ENCODE measurements at places on chromosomes 11 and 22.

DNA sequence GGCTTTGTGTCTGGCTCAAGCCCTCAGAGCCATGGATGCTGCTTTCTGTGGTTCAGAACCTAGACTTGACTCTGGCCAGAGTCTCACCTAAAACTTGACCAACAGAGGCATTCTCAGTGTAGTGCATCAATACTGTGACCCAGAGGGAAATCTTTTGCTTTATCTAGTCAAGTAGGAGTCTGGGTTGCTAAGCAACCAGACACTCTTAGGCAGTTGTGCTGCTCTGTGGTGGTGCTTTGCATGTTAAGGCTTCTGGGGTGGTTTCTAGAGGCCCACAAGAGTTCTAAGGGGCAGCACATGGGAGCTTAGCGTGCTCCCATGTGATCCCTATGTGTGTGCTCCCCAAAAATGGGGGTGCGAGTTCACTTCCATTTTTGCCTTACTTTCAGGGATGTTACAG is 224.6 kb upstream of the PLET1 start:
- no peak for DNase-seq

DNA sequence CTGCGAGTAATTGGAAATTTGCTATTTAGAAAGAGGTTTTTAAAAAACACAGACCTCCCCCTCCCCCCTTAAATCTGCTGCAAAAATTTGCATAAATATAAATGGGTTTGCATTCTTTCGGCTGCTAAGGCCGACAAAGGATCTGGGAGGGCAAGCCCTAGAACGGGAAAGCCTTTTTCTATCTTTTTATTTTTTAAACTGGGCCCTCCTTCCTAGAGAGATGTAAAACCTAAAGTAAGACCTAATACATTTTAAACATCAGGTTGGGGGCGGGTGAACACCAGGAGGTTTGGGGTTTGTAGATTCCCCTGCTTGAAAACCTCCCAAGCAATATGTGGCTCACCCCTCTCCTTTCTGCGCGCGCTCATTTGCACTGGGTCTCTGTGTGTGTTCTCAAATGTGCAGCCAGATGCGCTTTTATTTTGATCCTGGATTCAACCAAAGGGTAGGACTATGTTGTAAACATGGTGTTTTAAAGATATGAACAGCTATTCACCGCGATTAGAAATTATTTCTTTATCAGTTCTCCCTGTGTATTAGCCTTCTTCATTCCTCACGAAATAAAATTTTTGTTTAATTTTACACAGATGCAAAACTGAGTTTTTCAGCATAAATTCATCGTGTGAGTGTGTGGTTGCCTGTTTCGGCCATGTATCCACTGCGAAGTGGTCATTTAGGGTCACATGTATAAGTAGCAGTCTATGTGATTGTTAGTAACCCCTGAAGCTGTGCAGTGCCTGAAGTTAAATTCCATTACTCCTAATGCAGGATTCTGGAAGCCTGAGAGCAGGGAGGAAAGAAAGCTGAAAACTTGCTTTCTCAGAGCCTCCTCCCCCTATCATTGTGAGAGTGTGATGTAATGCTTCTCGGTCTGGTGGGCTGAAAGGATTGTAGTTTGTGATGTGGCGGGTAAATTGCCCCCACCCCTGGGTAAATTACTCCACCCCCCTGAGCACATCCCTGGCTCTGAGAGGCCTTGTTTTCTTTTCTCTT is 988 bp downstream of the TNRC6B start:
- peak; percentile 41 for DNase-seq

- DNase-seq, result no peak
Measured at GRCh38 chr11:34169686-34170085, 64.3 kb downstream of the NAT10 start.

DNA sequence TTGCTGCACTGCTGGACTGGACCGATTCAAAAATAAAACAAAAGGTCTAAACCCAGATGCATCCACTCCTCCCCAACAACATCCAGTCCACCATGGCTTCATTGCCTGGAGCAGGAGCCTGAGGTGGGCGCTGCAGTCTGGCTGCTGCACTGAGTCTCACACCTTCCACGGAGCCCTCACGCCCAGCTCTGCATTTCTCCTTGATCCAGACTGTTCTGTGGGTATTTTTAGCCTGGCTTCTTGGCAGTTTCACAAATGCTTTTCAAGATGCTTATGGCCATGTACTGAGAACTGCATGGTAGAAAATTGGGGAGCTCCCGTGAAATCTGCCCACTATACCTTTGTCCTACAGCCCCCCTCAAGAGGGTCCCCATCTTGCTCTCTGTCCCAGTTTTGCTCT is 53.3 kb upstream of the JAM3 start:
- DNase-seq, result no peak

DNA sequence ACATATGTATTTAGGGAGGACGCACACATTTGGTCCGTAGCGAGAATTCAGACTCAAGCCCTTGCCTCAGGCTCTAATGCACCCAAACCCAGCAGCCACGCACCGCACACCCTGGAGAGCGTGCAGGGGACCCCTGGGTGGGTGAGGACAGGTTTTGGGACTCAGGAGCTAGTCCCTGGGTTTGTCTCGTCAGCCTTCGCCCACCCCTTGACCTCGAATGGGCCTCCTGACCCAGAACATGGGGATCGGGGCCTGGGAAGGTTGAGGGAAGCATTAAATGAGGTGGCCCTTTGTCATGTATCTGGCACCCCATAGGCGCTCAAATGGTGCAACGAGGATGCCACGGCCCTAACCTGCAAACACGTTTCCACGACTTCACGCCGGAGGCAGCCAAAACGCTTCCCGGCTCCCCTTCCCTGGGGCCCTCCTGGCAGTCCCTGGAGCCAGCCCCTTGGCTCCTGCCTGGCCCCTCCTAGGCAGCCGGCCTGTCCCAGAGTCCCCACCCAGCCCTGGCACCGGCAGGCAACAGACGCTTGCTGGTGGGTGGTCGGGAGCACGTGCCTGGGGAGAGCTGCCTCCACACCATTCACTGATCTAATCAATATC is 5.5 kb upstream of the LINC01488 start:
- DNase-seq, result no peak

- peak; percentile 34 for DNase-seq
Measured at GRCh38 chr11:1573077-1573902, 1.2 kb upstream of the DUSP8 start.

- no peak for DNase-seq
Measured at GRCh38 chr11:57544566-57544965, 7.2 kb downstream of the SMTNL1 start.

DNA sequence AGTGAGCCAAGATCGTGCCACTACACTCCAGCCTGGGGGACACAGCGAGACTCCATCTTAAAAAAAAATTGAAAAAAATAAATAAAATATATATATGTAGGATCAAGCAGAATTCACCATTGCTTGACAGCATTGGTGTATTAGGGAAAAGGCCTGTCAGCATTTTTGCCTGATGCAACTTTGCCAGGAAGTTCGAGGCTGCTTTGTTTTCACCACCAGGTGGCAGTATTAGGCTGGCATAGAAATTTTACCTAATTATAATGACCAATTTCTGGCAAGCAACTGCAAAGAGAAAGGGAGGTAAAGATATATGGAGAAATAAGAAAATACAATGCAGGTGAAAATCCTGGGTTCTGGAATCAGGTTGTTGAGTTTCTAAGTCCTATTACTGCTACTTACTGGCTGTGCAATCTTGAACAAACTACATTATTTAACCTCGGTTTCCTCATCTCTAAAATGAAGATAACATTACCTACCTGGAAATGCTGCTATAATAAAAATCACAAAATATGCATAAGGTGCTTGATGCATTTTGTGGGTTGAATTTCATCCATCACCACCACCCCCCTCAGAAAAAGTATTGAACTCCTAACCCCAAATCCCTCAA is 24.7 kb downstream of the LAYN start:
- peak; percentile 67 for DNase-seq

- peak; percentile 98 for DNase-seq
Measured at GRCh38 chr22:30635273-30636225, at the start of gene SLC35E4. SLC35E4 (plus strand) TSS chr22:30635781; CDS start chr22:30636451, 670 bp downstream.

DNA sequence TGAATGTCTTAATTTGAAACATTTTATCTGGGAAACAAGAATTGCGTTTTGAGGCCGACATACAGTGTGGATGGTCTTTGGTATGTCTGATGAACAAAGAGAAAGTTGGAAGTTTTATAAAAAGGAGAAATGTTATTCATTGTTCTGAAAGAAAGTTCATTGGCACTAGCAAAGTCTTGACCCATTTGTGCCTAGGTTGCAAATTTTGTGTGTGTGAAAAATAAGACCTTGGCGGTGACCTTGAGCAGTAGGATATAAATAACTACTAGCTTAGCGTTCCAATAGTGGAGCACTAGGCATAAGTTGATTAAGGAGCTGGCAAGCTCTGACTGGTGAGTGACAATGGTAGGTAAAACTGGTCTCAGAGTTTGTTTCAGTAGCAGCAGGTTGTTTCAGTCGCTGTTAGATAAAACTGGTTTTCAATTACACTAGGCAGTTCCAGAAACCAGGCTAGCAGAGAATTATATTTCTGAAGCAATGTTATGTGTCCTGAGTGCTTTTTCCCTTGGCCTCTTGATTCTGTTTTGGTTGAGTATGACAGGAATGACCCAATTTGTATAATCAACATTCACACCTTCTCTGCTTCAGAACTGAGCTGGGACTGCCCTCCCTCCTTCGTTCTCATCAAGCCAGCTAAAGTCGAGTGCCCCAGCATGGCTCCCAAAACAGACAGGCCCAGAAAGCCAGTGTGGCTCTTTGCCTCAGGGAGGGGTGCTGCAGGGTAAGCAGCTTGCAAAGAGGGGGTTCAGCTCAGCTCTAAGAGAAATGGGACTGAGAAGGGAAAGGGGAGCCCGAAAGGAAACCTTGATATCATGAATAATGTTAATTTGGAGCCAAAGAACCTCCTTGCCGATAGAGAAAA is 85.7 kb downstream of the NTM start:
- DNase-seq, result no peak

DNA sequence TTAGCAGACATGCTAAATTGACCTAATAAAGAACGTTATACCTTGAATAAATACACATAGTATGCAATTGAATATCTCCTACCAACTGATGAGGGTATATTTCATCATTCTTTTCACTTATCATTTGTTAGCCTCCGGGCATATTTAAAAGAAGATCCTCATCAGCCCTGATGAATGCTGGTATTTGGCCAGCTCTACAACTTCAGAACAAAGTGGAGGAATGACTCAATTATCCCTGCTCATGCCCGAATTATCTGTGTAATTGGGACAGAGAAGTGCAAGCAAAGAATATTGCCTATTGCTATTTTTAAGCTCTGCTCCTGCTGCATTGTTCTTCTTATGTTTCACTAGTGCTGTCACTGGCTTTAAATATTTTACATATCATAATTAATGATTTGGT is 622.1 kb downstream of the METTL15 start:
- DNase-seq, result no peak

- no peak for DNase-seq
Measured at GRCh38 chr11:111331711-111332479, 33.5 kb downstream of the POU2AF3 start.

- DNase-seq, result no peak
Measured at GRCh38 chr11:71252770-71253730, 673 bp upstream of the SHANK2 start.

- DNase-seq, result no peak
Measured at GRCh38 chr22:41352058-41352457, 29.7 kb upstream of the TEF start.

DNA sequence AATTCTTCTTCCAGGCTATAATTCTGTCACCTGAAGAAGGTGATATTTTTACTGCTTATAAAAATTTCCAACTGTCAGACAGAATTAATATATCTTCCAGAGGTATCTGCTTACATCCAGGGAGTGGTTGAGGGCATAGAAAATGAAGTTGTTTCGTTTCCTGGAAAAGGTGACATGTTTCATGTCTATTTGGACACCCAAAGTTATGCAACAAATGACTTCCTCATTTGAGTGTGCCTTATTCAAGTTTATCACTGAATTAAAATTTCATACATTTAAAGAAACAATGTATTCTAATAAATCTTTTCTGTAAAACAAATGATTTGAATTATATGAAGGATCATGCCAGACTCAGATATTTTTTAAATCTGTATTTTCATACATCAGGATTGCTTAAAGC is 8.5 kb upstream of the GRAMD1B start:
- no peak for DNase-seq

DNA sequence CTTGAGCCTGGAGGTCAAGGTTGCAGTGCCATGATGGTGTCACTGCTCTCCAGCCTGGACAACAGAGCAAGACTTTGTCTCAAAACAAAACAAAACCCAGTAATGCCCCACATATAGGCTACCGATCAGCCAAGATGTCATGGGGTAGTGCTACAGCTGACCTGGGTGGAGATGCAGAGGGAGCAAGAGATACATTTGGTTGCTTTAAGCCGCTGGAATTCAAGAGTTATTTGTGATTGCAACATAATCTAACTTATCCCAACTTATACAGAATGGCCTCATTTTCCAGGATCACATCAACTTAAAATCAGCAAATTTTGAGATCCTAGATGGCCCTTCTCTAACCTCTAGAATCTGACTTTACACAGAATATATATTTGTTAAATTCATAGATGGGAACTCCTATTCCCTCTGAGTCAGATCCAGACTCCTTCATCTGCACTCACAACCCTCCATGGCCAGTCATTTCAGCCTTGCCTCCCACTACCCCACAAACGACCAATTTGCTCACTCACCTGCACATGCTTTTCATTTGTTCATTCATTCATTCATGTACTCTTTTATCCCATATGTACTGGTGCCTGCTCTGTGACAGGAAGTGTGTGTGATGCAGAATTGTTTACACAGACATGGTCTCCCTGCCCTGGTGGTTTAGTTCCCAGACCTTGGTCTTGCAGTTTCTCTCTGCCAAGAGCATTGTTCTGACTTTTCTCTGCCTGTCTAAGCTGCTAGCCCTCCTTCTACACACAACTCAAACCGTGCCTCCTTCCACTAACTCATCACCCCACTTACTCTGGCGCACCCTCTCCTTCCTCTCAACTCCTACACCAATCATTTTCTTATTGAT is 24.1 kb upstream of the APLNR start:
- DNase-seq, result no peak

DNA sequence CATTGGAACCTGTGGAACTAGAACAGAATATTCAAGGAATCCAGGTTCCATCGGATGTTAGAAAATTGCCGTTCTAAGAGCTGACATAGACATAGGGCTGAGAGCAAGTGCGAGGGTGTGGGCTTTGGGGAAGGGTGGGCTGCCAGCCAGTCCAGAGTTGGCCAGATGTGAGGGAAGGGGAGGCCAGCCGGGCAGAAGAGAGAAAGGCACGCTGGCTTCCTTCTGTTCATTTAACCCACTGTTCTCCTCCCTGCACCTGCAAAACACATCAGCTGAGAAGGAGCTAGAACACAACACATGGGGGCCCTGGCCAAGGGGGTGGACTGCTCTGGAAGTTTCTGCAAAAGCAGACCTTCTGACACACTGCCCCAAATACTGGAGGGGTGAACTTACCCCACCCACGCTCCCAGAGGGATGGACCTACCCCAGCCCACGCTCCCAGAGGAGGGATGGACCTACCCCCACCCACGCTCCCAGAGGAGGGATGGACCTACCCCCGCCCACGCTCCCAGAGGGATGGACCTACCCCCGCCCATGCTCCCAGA is 98.0 kb downstream of the SHANK2 start:
- no peak for DNase-seq

- DNase-seq, result no peak
Measured at GRCh38 chr22:44815099-44816070, 63.0 kb downstream of the ARHGAP8 start.

DNA sequence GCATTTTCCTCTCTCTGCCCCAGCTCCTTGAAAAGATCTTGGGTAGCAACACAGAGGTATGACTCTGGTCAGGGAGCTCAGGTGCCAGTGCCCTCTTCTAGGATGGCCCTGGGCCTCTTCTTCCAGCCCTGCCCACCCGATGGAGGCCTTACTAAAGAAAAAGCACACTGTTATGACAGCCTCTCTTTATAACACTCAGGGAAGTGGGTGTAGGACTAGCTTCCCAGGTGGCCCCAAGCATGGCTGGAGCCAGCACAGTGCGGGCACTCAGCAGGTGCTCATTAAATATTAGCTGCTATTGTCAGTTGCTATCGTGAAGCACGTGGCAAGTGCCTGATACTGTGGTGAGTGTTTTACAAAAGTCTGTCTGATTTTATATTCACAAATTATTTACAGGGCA is 127.2 kb upstream of the B3GAT1 start:
- no peak for DNase-seq

All from activated naive CD8-positive, alpha-beta T cell treated with anti-CD3 and anti-CD28 coated beads, Interleukin-2, amount 50 U/mL, for 24 hours (primary cell).